ENCODE measurements at places on chromosomes 12 and 14.

- no peak for DNase-seq
Measured at GRCh38 chr12:115163710-115164109, 479.7 kb upstream of the TBX3 start.

DNA sequence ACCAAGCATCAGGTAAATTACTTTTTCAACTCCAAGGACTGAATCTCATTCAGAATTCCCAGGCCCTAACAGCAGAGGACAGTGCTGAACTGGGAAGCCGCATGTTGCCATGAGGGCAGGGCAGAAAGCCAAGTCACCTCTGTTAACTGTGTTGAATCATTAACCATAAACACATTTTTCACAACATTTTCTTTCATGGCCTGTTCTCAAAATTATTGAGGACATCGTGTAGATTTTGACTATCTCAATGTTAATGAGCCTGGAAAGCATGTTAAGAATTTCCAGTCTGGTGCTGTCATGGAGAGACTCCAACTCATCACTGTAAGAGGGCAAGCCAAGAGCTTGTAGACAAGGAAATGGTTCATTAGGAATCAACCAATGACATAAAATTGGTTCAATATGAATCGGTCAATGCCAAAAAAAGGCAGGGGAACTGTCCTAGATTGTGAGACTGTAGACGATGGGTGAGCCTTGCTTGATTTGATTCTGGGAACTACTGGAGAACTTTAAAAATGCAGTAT, 33.7 kb downstream of the CPM start:
- peak; percentile 29 for DNase-seq

GRCh38 chr12:127752802-127753201, 514.2 kb upstream of the TMEM132C start:
- DNase-seq: no peak

- DNase-seq: no peak
Measured at GRCh38 chr14:102784892-102785594, 7.8 kb downstream of the TRAF3 start.

DNA sequence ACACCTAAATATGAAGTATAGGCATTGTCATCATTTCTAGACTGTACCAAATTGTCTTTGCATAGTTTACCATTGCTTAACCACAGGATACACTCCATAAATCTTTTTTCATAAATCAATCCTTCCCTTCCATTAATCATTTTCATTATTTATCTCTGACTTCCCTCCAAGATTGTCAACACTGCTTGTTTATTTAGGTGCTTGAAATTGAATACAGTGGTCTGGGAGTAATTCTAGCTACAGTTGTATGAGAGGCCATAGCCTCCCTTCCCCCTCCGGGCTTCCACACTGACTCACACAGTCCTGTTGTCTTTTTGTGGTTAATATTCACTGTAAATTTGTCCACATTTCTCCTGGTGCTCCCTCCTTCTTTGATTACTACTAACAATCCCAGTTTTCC, 114.2 kb upstream of the ARID2 start:
- no peak for DNase-seq

- DNase-seq: no peak
Measured at GRCh38 chr14:69363964-69364363, 34.1 kb downstream of the ERH start.

- DNase-seq: no peak
Measured at GRCh38 chr12:1877169-1877878, 41.1 kb downstream of the CACNA2D4 start.

GRCh38 chr14:91273885-91274273, 29.4 kb upstream of the GPR68 start:
- no peak for DNase-seq

DNA sequence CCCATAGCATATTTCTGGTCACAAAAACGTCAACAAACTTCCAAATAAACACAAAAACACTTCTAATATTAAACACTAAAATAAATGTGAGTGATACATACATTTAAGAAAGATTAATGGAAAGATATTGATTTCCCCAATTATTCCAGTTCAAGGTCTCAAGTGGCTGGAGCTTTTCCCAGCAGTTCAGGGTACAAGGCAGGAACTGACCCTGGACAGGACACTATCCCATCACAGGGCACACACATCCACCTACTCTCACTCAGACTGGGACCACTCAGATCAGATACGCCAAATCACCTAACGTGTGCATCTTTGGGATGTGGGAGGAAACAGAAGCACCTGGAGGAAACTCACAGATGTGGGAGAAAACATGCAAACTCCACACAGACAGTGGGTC, 50.4 kb downstream of the GCH1 start:
- DNase-seq: no peak

- DNase-seq: no peak
Measured at GRCh38 chr12:29732191-29732590, 51.6 kb downstream of the TMTC1 start.

DNA sequence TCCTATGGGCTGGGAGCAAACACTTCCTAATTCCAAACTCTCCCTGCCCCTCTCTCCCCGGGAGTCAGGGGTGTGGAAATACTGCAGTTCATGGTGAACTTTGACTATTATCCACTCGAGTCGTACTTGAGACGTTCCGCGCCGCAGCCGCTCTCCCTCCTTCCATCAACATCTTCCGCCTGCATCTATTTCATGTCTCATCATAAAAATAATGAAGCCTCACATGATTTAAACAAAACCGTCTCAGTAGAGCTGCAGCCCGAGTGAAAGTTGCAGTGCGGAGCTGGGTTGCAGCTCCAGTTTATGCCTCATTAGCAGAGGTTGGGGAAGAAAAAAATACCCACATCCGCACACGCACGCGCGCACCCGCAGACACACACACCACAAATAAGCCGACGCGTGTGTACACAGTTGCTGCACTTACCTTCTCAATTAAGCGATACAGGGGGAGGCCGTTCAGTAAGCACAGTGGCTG, 283 bp downstream of the LMO3 start:
- peak; percentile 36 for DNase-seq

GRCh38 chr14:69675877-69676416, 64.6 kb downstream of the SUSD6 start:
- DNase-seq: no peak

- DNase-seq: no peak
Measured at GRCh38 chr12:101706403-101706802, 9.0 kb downstream of the CHPT1 start.

GRCh38 chr12:95413576-95413975, 60.4 kb upstream of the METAP2 start:
- no peak for DNase-seq

DNA sequence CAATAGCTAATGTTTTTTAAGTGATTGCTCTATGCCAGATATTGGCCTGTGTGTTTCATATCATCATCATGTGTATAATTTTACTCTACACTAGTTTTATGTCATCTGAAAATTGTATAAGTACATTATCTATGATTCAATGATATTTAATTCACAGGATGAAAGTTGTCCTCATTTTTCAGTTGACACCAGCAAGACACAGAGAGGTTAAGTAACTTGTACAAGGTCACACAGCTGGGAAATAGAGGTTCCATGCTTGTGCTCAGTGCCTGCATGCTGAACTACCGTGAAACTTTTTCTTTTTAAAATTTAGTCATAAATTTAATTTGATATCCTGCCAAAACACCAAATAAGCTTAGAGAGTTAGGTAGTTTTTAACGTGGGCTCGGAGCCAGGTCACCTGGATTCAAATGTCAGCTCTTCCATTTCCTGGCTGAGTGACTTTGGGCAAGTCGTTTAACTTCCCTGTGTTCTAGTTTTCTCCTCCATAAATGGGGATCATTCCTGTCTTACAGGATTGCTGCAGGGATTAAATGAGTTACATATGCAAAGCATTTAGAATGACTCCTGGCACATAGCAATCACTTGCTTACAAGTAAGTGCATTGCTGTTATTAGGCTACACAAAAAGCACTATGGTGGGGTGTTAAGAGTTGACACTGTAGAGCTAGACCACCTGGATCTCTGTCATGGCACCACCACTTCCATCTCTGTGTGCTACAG, 183.9 kb downstream of the ETV6 start:
- no peak for DNase-seq
